ENCODE measurements at places on chromosomes 5 and 9. TPM values are rescaled to one million over a fixed set of nuclear protein-coding genes. Genes with fewer than 3 reads are reported as not detected.

TLE4 gene
- 101 TPM for total RNA-seq

ZNF366 gene
- 0.29 TPM for total RNA-seq

ZDHHC11 gene
- total RNA-seq, result 15.3 TPM

AP3B1 gene
- 36.9 TPM for total RNA-seq

DMRT2 gene
- 0.23 TPM for total RNA-seq

CCNH gene
- total RNA-seq, result 98.6 TPM

MAMDC2 gene
- total RNA-seq, result not detected

INSL4 gene
- total RNA-seq, result not detected

DNA sequence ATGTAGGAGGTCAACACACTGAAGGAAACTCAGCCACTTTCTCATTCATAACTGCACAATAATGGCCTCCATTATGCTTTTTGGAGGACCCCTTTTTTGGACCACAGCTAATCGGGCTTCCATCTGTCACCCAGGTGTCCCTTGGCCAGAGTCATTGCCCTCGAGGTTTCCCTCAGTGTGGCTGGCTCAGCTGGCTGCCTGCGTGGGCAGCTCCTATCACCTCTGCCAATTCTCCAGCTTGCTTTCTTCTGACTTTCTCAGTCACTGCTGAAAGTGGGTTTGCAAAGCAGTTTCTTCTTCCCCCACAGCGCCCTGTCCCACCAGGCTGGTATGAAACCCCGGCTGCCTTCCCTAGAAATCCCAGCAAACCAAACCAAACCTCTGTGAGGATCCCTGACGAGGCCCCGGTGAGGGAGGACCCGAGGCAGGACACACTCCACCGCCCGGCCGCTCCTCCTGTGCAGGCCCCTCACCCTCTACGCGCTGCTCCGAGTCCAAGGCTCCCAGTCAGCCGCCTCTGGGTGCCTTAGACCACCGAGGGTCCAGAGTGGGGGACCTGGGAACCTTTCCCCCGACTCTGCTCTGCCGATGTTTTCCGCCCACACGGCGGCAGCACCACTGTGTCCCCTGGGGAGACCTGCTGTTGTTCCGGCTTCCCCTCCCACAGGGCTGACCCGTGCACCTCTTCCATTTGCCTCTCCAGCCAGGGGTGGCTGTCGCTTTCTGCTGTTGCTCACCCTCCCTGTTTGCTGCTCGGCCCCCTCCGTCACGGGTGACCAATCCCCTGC lies 109.5 kb downstream of the TENT4A start:
- no peak for DNase-seq

GRCh38 chr5:72151646-72152045 lies 44.4 kb downstream of the MAP1B start:
- DNase-seq, result no peak

DNA sequence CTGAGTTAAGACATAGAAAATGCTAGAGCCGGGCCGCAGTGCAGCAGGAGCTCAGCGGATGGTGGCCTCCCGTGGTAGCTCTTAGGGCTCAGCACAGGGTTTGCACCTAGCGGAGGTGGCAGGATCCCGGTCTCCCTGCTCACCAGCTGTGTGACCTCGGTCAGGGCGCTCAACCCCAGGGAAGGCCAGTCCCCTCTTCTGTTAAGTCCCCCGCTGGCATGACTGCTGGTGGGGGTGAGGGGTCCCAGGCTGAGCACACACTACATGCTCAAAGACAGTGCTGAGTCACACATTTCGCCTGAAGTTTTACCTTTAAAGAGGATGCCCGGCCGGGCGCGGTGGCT lies 39.0 kb downstream of the HRH2 start:
- no peak for DNase-seq

- no peak for DNase-seq
These were observed 871.9 kb upstream of the C9orf72 start for GRCh38 chr9:28445211-28445610.

DNA sequence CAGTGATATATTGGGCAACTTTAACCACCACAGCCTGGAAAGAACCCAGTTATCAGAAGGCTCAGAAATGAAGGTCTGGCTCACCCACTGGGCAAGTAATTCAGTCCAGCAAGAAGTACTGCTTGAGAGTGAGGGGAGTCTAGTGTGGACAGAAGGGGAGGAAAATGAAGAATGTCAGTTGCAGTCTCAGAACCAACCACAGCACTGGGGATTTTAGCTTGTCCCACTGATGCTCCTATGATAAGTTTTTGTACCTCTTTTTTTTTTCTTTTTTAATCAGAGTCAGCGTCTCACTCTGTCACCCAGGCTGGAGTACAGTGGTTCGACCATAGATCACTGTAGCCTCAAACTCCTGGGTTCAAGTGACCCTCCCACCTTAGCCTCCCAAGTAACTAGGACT lies 9.4 kb upstream of the CD72 start:
- no peak for DNase-seq

- no peak for DNase-seq
These were observed 11.6 kb downstream of the SRD5A1 start for GRCh38 chr5:6644794-6645241.

DNA sequence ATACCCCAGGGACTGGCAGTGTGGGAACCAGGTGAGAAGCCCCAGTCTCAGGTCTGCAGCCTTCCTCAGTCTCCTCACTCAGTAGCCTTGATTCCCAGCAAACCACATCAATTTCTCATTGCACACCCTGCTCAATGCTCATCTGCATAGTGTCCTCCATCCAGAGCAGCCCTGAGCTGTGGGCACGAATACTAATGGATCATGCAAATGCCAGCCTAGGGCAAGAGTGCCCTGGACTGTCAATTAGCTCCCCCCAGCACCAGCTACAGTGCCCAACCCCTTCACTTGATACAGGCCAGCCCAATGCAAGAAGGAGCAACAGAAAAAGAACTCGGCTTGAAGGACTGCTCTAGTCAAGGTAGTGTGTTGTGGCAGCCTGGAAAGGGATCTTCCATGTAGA lies 9.8 kb upstream of the KCNIP1 start:
- DNase-seq, result no peak

DNA sequence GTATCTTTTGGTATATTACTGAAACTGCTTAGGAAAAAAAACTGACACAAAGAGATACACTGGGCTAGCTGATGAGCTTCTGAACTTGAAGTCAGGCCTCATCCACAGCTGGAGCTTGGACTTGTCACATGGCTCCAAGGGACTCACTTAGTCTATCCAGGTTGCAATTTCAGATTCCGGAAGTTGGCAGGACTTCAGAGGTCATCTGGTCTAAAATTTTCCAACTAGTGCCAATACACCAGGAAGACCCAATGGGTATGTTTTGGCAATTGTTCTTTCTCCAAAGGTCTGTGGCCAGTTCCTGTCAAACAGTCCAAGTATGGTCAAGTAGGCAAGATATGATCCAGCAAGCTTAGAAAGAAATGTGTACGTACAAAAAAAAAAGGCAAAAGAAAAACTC lies 36.7 kb downstream of the MRPS27 start:
- no peak for DNase-seq

- no peak for DNase-seq
These were observed 51.0 kb downstream of the KIF4B start for GRCh38 chr5:155064580-155064979.

- DNase-seq, result no peak
These were observed 354.1 kb upstream of the RFX3 start for GRCh38 chr9:3879726-3880505.

- DNase-seq, result no peak
These were observed 655 bp downstream of the TOR4A start for GRCh38 chr9:137278061-137278701.

DNA sequence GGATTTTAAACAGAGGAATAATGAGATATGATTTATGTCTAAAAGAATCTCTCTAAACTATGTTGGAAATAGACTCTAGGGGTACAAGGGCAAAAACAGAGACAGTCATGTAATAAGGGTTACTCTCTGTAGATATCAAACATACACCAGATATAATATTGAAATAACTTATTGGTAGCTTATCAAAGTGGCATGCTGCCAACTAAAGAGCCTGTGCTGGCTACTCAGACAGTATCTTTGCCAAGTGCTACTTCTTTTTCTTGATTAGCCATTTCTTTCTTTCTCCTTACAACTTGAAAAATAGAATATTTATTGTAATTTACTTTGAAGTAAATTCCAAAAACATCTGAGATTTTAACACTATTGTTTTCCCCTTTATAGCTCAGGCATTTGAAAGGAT lies 34.9 kb downstream of the ZFYVE16 start:
- DNase-seq, result no peak

GRCh38 chr5:267716-268115 lies 3.7 kb upstream of the PDCD6 start:
- no peak for DNase-seq

DNA sequence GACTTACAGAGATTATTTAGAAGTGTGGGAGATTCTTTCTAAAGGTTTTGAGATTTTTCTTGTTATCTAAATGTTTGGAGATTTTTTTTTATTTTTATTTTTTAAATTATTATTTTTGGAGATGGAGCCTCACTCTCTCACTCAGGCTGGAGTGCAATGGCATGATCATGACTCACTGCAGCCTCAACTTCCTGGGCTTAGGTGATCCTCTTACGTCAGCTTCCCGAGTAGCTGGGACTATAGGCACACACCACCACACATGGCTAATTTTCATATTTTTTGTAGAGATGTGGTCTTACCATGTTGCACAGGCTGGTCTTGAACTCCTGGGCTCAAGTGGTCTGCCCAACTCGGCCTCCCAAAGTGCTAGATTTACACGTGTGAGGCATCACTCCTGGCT lies 694.5 kb downstream of the TLE1 start:
- no peak for DNase-seq
